ENCODE measurements at places on chromosomes 1 and 21. TPM values are rescaled to one million over a fixed set of nuclear protein-coding genes. Genes with fewer than 3 reads are reported as not detected.

GRCh38 chr1:13788795-13789194 is 88.8 kb downstream of the PRDM2 start:
- DNase-seq, result no peak

Gene CFAP141
- total RNA-seq, result not detected

DNA sequence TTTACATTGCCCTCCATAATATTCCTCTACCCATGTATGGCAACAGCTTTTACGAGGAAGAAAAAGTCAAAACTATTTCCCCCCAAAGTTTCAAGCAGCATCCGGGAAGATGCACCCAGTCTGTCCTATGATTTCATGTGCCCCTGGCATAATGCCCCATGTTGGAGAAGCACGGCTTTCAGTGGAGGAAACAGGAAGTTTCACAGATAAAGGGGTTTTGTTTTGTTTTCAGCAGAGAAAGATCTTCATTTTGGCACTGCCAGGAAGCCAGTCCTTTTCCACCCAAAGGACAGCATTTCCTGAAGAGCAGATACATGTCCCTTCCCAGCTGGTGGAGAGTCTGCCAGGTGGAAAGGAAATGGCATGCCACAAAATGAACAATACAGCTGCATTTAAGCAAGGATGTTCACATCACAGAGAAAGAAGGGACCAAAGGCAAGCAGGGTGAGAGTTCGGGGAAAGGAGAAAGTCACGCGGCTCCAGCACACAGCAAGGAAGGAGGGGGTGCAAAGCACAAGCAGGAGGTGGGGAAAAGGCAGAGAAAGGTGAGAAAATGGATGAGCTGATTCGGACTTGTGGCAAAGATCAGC is 95.3 kb upstream of the HIVEP3 start:
- no peak for DNase-seq

DNA sequence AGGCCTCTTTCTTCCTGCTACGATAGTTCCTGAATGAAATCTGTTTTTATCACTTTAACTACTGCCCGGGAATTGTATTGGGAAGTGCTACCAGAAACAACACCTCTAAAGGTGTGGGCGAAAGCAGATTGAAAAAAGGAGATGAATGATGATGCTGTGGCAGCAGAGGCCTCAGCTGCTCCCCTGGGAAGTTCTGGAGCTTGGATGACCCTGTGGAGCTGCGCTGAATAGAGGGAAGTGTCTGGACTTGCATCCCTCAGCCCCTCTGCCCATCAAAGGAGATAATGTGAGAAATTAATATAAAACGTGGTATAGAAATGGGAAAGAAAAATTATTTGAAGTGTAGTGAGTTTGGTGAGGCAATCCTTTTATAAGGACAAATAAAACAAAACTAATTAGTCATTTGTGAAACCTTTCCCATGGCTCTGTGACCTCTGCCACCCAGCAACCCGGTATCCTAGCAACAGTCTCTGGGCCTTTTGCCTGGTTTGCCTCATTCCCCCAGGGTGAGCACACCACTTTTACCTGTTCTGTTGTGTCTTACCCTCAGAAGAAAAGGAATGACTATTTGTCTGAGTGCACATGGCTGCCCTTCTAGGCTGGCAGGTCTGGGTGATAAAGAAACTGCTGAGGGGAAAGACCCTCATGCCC is 21.3 kb downstream of the OVAAL start:
- DNase-seq, result peak; percentile 85

Gene XKR8
- total RNA-seq, result 11.1 TPM

Data from epithelial cell of proximal tubule (primary cell).